ENCODE measurements at places on chromosomes 5 and 9. TPM values are rescaled to one million over a fixed set of nuclear protein-coding genes. Genes with fewer than 3 reads are reported as not detected.

Gene GHR
- not detected for total RNA-seq

Gene PCDHGB4
- total RNA-seq, result 0.08 TPM

Gene ATP6V0E1
- 111 TPM for total RNA-seq

Gene TTC39B
- total RNA-seq, result 43.3 TPM

Gene NTNG2
- 8.3 TPM for total RNA-seq

Gene CDH6
- total RNA-seq, result not detected
